ENCODE measurements at places on chromosomes 12 and 14. TPM values are rescaled to one million over a fixed set of nuclear protein-coding genes. Genes with fewer than 3 reads are reported as not detected.

NFATC4 gene
- total RNA-seq, result 6.3 TPM

GUCY2C gene
- not detected for total RNA-seq

ADAM20 gene
- 1.6 TPM for total RNA-seq

TEX52 gene
- not detected for total RNA-seq

POTEM gene
- total RNA-seq, result 18.1 TPM

AHNAK2 gene
- total RNA-seq, result 27.2 TPM

WNT1 gene
- not detected for total RNA-seq

PLD4 gene
- total RNA-seq, result 5.4 TPM

RDH12 gene
- 0.28 TPM for total RNA-seq

DBX2 gene
- total RNA-seq, result not detected

KERA gene
- total RNA-seq, result not detected

- DNase-seq, result no peak
These were observed 30.9 kb upstream of the TUBA1C start for GRCh38 chr12:49233842-49234526.

GRCh38 chr14:33685026-33685425 is 265.8 kb downstream of the EGLN3 start:
- no peak for DNase-seq

DNA sequence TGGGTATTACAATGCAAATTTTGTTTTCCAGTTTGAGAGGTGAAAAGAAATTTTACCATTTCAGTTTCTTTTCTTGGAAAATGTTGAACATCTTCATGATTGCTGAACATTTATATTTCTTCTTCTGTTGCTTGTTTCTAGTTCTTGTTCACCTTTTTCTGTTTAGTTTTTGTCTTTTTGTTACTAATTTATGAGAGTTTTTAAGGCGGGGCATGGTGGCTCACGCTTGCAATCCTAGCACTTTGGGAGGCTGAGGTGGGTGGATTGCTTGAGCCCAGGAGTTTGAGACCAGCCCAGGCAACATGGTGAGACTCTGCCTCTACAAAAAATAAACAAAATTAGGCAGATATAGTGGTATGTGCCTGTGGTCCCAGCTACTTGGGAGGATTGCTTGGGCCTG is 10.7 kb downstream of the KIF5A start:
- no peak for DNase-seq

DNA sequence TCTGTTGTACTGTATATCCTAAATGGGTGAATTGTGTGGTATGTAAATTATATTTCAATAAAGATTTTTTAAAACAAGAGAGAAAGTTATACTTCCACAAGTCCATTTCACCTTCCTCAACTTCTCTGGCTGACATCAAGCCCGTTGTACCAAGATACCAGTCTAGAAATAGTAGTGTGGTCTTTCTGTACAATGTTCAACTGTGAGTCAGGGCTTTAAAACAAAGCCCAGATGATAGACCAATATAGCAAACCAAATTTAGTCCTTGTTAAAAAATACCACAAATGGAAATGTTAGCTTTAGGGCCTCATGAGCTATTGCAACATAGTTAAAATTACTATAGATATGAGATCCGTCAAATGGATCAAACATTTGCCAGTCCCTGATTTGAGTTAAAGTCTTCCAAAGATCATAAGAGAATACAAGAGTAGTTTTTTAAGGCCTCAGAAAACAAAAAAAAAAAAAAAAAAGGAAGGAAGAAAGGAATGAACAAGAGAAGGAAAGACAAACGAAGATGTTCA is 49.0 kb upstream of the EGLN3 start:
- DNase-seq, result no peak

GRCh38 chr12:32457251-32458025 is 58.1 kb downstream of the FGD4 start:
- no peak for DNase-seq

DNA sequence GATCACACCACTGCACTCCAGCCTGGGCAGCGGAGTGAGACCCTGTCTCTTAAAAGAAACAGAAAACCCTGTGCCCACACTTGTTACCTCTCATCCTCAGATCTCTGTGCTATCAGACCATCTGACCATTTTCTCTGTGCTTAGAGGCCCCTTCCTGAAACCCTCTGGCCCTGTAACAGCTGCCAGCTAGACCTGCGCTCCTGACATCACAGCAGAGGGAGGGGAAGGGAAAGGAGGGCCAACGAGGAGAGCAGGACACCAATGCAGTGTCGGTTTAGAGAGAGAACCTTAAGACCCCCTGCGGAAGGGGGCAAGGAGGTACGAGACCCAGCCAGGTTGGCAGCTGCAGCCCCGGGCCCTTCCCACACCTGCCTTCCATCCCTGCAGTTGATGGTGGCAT is 42.4 kb downstream of the SLC8B1 start:
- DNase-seq, result no peak

DNA sequence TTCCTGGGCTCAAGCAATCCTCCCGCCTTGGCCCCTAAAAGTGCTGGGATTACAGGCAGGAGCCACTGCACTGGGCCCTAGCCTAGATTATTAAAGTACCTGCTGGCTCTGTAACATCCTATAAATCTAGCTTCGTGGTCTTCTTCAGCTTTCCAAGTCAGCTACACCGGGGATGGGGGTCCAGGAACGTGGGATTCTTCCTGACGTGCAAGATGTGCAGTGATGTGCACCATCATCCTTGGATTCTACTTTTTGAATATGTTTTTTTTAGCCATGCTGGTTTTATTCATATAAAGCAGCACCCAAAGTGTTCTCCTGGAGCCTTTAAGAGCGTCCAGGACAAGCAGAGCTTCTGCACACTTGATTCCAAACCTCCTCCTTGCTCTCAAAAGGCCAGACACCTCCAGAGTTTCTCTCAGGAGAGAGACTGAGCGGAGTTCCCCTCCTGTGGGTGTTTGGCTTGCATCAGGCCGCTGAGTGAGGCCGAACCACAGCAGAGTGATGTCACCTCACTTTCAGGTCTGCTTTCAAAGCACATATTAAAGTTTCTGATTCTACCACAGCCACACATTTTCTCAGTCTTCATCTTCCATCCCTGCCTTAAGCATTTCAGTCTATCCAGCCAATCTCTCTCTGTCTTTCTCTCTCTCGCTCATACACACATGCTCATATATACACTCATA is 33.4 kb downstream of the VCPKMT start:
- no peak for DNase-seq

- DNase-seq, result peak; percentile 42
These were observed 8.5 kb downstream of the MAPKAPK5 start for GRCh38 chr12:111850526-111850925.

- DNase-seq, result peak; percentile 82
These were observed 4.4 kb downstream of the REM2 start for GRCh38 chr14:22887260-22887989.

DNA sequence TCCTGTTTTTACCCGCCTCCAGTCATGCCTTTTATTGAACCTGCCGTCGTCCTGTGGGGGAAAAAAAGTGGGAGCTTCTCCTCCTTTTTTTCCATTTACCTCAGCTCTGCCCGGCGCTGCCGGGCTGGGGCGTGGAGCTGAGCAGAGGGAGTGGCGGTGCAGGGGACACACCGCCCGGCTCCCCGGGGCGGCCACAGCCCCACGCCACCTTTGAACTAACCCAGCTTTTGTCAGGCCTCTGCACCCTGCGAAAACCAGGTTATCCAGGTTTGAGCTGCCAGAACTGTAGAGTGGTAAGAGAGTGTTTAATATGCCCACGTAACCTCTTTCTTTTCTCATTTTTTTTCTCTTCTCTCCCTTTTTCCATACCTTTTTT is 161.0 kb upstream of the FKBP4 start:
- no peak for DNase-seq

DNA sequence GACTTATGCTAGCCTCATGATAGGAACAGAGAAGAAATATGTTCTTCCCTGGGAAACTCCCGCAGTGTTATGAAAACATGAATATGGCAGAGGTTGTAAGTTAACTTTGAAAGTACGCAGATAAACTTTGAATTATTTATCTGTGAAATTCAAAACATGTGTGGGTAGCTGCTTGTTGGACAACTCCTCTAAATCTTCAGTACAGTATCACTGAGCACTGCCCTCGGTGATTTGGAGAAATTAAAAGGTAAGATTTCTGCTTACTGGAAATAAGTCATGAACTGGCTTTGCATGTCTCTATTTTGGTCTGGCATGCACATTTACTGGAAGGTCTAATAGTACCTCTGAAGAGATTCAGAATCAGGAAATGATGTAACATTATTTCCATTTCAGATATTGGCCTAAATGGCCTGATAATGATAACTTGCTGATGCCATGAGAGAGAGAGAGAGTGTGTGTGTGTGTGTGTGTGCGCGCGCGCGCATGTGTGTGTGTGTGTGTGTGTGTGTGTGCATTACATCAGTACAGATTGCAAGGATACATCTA is 1441.9 kb upstream of the FLRT2 start:
- DNase-seq, result no peak

GRCh38 chr12:129676411-129676810 is 227.4 kb downstream of the TMEM132D start:
- DNase-seq, result no peak

GRCh38 chr12:125220404-125221273 is 155.4 kb downstream of the AACS start:
- DNase-seq, result no peak

DNA sequence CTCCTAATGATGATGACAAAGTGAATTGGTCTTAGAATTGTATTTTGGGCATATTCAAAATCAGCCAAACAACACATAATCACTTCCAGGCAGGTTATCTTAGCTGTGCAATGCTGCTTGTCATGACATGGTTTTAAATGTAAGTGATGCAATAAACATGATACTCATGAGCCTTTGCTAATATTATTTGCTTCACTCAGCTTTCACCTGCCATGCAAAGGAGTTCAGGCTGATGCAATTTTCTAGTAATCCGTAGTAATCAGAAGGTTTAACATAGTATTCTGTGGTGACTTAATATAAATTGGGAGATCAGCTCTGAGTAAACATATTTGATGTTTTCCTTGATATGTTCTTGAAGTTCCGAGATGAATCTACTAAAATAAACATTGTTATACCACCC is 29.1 kb downstream of the TMEM260 start:
- no peak for DNase-seq

DNA sequence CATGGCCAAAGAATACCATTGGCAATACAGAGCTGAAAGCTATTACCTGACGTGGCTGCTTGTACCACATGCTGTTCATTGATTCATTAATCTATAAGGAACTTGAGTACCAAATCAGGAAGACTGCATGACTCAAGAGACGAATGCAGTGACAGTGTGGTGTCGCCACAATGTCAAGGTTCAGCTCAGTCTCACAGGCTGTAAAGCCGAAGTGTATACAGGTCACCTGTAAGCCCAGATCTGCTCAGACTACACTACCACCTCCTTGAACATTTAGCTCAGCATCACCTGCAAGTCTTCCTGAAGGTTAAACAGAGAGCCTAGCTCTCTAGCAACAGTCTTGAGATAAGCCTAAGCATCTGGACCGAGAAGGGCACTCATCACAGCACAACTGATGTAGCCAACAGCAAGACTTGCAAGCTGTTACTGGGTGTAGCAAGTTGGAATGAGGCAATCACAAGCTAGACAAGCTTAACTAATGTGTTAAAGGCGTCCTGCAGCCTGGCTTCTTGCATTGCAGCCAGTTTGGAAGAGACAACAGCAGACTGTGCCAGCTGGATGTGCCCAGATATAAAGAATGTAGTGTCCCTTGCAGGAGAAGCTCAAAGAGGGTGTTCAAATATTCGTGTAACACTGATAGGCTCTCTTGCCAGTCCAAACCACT is 21.0 kb downstream of the TMTC1 start:
- DNase-seq, result peak; percentile 68

DNA sequence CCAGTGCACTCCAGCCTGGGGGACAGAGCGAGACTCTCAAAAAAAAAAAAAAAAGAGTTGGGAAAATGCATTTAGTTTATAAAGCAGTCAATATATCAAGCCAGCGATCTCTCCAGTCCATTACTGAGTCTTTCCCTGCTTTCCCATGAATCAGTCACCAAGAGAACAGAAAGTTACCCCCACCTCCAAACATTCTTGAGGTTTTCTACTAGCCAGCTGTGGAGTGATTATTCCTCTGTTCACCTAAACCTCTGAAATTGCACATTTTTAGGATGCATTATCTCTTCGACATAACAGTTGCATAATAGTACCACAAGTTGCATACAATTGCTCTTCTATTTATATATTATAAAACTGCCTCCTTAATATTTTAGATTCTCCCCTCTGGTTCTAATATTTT is 134.8 kb upstream of the DIO3 start:
- no peak for DNase-seq

DNA sequence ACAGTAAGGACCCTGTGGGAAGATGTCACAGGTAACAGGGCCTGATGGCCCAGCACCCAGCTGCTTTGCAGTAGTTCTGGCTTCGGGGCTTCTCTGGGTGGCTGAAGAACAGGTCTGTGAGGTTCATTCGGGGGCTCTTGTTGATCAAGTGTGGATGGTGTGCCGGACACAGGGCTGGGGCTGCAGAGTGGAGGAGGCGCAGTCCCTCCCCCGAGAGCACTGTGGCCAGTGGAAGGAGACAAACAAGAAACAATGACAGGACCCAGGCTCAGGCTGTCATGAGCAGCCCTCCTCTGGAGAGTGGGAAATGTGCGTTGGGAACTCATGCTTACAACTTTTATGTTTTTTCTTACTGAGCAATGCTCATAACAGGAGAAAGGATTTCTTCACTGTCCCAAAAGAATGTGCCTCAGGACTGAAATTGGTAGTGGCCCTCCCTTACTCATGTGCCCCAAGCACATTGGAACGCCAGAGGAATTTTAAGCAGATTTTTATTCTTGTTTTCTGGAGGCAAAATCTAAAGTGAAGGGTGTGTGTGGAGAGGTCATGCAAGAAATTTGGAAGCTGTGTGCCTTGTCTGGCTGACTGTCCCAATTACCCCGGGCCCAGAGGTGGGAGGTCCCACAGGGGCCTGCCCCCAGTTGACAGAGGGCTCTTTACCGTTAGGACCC is 233.8 kb downstream of the CACNA1C start:
- no peak for DNase-seq

- DNase-seq, result peak; percentile 89
These were observed 52.0 kb upstream of the ITPR2 start for GRCh38 chr12:26884765-26885576.

GRCh38 chr14:92362781-92363235 is 39.8 kb downstream of the SLC24A4 start:
- no peak for DNase-seq

DNA sequence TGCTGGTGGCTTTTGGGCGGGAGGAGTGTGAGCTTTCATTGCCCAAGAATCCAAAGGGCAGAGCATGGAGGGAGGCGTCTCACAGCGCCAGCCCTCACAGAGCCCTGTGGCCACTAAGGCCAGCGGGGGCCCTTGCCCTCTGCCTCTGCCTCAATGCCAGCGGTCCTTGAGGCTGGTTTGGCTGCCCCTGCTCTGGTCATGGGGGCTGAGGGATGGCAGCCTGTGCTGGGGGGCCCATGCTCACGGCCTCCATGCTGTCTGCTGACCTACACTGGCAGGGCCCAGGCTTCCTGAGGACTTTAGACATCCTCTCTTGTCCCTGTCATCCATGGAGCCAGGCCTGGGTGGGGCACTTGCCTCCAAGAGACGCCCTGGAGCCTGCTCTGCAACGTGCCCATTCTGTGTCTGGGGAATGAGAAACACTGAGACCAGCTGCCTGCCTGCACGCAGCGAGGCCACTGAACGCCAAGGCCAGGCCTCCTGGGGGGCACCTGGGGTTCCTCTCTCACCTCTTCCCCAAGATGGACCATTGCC is 143.4 kb downstream of the KIF26A start:
- no peak for DNase-seq

- DNase-seq, result no peak
These were observed 4.5 kb downstream of the C1QL4 start for GRCh38 chr12:49332441-49332861.

Measured in prostate gland (tissue), 2 donors.